ENCODE measurements at places on chromosomes 6 and 20. TPM values are rescaled to one million over a fixed set of nuclear protein-coding genes. Genes with fewer than 3 reads are reported as not detected.

The MYLK2 gene
- not detected for total RNA-seq

DNA sequence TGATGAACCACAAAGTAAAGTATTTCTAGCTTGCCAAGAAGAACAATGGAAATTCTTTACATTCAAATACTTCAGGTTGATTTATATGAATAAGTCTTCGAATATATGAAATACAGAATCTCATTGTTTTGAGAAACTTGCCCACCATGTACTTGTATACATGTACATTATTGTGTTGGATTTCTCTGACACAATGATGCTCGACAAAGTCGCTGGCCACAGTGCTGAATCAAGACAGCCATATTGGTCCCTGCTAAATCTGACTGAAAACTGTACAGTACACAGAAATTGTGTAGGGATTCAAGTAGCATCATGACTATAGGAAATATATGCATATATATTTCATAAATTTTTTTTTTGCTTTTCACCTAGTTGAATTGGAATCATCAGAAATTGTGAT lies 13.1 kb upstream of the LIN28B start:
- DNase-seq, result no peak

DNA sequence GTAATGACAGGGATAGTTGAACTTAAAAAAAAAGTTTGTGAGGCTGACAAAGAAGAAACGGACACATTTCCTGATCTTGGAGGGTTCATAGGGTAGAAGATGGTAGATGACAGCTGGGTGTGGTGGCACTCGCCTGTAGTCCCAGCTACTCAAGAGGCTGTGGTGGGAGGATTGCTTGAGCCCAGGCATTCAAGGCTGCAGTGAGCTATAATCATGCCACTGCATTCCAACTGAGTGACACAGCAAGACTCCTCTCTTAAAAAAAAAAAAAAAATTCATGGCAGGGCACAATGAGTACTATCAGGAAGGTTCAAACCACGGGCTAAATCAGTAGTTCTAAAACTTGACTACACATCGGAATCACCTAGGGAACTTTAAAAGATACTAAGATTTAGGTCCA lies 2.0 kb upstream of the MICA start:
- no peak for DNase-seq

The IMPG1 gene
- total RNA-seq, result not detected

The DEFB119 gene
- total RNA-seq, result not detected

The PLAGL2 gene
- total RNA-seq, result 7.6 TPM

The TOP1 gene
- total RNA-seq, result 24.0 TPM

The C20orf141 gene
- not detected for total RNA-seq

GRCh38 chr6:125312478-125312877 lies 10.7 kb upstream of the HDDC2 start:
- no peak for DNase-seq

GRCh38 chr6:75600768-75601167 lies 912 bp upstream of the SENP6 start:
- DNase-seq, result no peak

The ZBP1 gene
- 2.4 TPM for total RNA-seq

- DNase-seq, result no peak
Measured at GRCh38 chr20:60395991-60396390, 437.8 kb downstream of the CDH26 start.

DNA sequence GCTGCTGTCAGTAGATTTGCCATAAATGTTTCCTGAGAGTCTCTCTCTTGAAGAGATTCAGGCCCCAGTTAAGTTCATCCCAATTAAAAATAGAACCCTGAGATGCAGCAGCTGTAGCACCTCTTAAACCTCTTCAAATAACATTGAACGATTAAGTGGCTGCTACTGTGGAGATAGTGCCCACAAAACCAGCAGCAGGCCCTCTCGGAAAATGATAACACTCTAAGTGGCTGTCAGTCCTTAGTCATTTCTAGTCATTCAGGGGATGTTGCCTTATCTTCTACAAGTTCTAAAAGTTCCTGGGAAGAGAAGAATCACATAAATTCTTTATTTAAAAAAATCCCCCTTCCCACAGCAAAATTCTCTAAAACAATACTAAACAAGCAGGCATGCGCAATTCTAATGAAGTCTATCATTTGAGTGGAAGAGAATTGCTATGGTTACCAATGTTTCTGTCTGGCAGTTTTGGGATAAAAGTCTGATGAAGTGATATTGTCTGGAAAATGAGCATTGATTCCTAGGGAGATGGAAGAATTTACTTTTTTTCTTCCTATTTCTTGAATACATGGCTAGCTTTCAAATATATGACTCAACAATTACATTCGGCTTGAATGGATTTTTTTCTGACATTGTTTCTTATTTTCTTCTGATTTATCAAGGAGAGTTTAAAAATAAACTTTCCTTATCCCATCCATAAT lies 131.9 kb downstream of the TRMT11 start:
- DNase-seq, result no peak
